ENCODE measurements at places on chromosomes 3 and 15. TPM values are rescaled to one million over a fixed set of nuclear protein-coding genes. Genes with fewer than 3 reads are reported as not detected.

DNA sequence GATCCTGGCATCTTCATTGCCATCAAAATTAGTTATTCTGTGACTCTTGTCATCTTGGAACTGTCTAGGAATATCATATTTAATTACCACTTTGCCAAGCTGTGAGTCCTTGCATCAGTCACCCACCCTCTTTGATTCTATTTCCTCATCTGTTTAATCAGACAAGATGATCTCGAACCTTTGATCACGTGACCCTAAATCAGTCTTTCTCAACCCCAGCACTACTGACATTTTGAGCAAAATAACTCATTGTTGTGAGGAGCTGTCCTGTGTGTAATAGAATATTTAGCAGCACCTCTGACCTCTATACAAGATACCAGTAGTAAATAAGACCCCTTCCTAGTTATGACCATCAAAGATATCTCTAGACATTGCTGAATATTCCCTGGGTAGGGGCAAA, 343.4 kb upstream of the ARPP21 start:
- no peaks in the 10 kb centered on the region for H3K36me3 ChIP-seq
- H3K4me1 ChIP-seq = no peaks in the 10 kb centered on the region
- H3K4me3 ChIP-seq = no peak overlapping the region
- H3K27ac ChIP-seq = no peak overlapping the region
- no peak for DNase-seq

GRCh38 chr15:64611085-64611725, 150.8 kb downstream of the ZNF609 start:
- no peaks in the 10 kb centered on the region for H3K27me3 ChIP-seq
- H3K27ac ChIP-seq = no peak overlapping the region
- H3K4me3 ChIP-seq = no peak overlapping the region

DNA sequence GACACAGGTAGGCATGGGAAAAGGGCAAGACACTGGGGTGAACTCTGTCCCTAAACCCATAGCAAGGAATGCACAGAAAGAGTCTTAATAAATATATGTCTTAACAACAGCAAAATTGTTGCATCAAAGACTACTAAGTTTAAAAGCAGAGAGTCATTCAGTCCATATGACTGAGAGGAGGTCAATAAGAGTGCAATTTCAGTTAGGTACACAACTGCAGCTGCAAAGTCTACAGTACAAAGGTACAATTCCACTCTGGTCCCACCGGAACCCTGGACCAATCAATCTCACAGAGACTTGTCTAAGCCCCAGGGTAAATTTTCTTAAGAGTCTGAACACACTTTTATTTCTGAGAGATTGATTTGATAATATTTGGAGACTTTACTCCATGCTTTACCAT, 6.9 kb downstream of the CP start:
- H3K27me3 ChIP-seq = no peaks in the 10 kb centered on the region
- H3K4me1 ChIP-seq = no peaks in the 10 kb centered on the region
- H3K4me3 ChIP-seq = no peak overlapping the region
- no peak for DNase-seq
- H3K36me3 ChIP-seq = no peaks in the 10 kb centered on the region

DNA sequence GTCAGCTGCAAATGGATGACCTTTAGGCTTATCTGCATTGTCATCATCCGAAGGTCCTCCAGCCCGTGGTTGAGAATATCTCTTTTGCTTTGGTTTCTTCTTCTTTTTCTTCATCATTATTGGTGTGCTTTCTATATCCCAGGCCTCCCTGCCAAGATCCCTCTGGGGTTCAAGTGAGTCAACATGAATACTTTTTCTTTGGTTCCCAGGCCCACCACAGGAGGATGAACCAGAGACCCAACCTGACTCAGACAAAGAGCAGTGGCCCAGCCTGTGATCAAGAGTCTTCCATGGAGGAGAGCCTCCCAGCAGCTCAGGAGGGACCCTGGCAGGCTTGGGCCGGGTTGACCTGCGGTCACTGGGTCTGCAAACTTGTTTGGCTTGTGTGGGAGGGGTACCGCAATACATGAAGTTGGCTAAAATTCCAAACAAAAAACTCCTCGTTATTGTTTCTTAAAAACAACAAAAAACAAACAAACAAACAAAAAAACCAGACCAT, 104.2 kb downstream of the MAP4 start:
- H3K4me1 ChIP-seq = no peaks in the 10 kb centered on the region
- H3K36me3 ChIP-seq = peaks cover 23% of the 10 kb centered on the region
- no peak overlapping the region for H3K27ac ChIP-seq
- DNase-seq = no peak

Gene GNAT1
- not detected for total RNA-seq

DNA sequence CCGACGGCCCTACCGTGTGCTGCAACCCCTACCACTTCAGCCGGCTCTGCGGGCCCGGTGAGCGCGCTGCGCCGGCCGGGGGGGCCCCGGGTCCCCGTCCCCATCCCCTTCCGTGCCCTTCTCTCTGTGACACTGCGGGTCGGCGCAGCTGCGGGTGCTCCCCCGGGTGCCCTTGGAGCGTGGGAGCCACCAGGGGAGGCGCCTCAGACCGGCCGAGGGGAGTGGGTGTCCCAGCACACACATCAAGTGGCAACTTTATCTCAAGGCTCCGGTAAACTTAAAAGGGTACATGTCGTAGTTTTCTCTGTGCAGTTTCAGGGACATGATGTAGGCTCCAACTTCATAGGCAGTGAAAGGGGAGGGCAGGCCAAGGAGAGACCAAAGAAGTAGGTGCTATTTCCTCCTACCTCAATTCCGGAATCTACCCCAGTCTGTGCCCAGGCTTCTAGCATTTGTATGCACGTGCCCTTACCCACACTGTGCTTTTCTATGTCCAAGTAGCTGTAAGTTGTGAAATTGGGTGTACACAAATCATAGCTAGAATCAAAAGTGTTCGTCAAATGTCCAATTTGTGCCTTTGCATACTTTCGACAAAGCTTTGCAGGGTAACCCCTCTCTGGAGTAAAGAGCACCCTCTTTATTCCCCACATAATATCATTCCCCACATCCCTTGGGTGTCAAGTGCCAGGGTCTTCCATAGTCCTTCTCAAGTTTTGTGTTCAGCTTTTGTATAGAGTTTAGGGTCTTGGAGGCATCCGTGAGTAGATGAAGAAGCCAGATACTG, 2.2 kb downstream of the SMAD6 start:
- DNase-seq = no peak
- H3K36me3 ChIP-seq = no peaks in the 10 kb centered on the region
- H3K4me3 ChIP-seq = no peak overlapping the region
- no peak overlapping the region for H3K27ac ChIP-seq

Gene IGSF10
- total RNA-seq = not detected

DNA sequence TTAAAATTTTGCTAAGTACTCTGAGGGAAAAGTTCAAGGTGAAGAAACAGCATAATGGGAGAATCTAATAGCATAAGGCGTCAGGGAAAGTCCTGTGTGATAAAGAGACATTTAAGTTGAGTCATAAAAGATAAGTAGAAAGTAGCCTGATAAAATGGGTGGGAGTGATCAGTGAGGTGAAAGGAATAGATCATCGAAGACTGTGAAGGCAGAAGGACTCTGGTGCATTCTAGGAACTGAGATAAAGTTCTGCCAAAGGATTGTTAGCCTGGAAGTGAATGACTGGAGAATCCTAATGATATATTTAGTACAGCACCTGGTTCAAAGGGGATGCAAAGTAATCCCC, 149.9 kb downstream of the CFAP20DC start:
- H3K36me3 ChIP-seq = no peaks in the 10 kb centered on the region
- peaks cover 28% of the 10 kb centered on the region for H3K4me1 ChIP-seq
- H3K27me3 ChIP-seq = no peaks in the 10 kb centered on the region
- no peak overlapping the region for H3K27ac ChIP-seq
- H3K4me3 ChIP-seq = no peak overlapping the region

All from CD4-positive, alpha-beta memory T cell (primary cell).